ENCODE measurements at places on chromosomes 6 and 20.

GRCh38 chr6:77463861-77464494 lies 687 bp upstream of the HTR1B start:
- no peak for DNase-seq

GRCh38 chr6:135871296-135871695 lies 19.8 kb downstream of the PDE7B start:
- no peak for DNase-seq

DNA sequence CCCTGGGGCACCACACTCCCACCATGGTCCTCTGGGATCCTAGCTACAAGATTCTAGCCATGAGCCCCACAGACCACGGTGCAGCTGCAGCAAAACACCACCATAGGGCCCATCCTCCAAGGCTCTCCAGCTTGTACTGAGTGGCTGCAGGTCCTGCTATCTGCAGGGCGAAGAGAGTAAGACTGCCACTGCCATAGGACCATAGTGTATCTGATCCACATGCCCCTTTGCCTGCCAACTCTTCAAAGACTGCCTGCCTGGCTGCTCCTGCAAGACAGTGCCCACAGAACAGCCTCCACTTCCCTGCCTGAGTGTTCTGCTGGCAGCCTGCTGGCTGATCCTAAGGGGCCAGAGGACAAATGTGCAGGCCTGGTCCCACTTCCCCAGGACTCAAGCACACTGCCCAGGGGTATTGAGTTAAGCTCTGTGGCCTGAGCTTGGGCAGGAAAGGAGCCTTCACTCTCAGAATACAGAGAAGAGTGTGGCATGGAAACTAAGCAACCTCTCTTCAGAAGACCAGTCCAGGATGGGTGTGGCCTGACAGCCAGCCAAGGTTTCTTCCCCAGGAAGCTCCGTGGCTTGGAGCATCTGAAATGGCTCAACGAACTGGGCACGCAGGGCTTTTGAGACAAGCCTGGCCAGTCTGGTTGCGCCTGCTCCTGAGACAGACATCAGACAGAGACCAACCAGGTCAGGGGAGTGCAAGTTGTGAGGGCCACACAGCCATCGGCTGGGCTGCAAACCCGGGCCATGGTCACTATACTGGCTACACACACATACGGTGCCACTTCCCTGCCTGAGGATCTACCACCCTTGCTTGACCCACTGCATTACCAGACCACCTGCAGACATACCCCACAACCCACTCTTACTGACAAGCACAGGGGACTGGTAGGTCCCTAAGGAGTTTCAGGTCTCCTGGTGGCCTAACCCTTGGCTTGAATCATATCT lies 54.5 kb downstream of the RNGTT start:
- no peak for DNase-seq

- DNase-seq, result no peak
These were observed 67.3 kb downstream of the ATP9A start for GRCh38 chr20:51700809-51701285.

- no peak for DNase-seq
These were observed 700 bp downstream of the DTD1 start for GRCh38 chr20:18588574-18588933.

- DNase-seq, result no peak
These were observed 10.9 kb downstream of the MOCS1 start for GRCh38 chr6:39923394-39923793.

DNA sequence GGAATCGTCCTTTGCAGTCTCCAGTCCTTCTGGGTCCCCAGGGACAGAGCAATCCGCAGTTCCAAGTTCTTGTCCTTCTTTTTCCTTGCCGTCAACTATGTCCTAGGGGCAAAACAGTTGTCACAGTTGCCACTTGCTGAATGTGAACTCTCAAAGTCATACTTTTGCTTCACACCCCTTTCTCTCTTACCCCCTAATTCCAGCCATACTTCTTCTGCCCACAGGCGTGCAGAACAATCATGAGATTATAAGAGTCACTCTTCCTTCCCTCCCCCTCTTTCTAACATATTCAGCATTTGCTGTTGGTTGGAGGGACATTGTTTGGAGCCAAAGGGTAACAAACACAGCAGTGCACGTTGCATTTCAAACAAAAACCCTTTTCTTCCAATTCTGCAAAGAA lies 74.4 kb downstream of the BCAS1 start:
- DNase-seq, result no peak

DNA sequence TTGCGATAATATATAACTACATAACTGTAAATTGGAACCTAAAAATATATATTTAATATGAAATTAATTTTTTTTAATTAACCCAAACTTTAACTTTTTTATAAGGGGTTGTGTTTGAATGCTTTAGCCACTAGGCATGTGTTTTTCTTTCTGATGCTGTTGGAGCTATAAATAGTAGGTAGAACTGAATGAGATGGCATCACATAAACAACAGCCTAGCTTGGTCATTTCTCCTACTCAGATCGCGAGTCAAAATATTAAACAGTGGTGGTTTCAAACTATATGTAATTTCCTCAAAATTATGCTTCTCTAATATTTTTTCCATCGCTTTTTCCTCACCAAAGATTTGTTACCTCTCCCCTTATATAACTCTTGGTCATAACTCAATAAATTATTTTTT lies 243.2 kb downstream of the ARID1B start:
- no peak for DNase-seq

GRCh38 chr6:78093906-78094305 lies 441.1 kb downstream of the MEI4 start:
- DNase-seq, result no peak

- no peak for DNase-seq
These were observed 6.4 kb upstream of the EEF1A2 start for GRCh38 chr20:63505281-63505680.

DNA sequence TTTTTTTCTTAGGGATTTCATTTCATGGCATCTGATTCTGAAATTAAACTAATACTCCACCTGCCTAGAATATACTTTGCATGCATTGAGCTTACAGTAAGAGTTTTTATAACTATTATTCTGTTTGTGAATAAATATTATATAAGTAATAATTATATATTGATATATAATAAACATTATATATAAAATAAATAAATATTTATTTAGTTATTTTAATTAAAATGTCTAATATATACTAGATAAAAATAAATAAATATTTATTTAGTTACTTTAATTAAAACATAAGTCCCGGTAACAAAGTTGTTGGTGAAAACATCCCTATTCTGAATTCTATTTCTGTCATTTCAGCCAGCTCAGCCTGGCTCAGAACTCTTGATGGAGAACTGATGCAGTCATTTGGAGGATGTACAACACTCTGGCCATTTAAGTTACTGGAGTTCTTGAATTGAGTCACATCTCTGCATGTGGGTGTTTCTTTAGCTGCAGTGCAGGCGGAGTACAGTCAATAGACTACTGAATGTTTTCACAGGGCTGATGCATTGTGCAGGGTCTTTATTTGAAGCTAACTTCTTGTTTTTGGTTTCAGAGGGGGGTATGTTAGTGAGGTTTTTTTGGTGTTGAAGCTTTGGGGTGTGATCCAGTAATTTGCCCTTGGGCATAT lies 508.9 kb upstream of the ADGRB3 start:
- no peak for DNase-seq

DNA sequence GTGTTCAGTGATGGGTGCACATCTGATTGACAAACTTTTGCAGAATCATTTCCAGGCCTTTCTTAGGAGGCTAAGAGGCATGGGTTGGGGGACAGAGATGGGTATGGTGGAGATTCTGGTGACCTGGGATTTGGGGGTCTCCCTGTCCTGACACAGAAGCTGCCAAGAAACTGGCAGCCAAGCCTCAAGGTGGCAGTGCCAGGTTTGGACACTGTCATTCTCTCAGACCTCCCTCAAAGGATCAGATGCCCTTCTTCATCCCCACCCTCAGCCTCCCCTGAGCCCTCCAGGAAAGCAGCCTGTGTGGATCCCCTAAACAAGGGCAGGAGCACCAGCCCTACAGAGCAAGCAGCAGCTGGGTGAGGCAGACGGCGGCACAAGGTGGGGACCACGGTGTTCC lies 18.1 kb upstream of the MAS1L start:
- no peak for DNase-seq

DNA sequence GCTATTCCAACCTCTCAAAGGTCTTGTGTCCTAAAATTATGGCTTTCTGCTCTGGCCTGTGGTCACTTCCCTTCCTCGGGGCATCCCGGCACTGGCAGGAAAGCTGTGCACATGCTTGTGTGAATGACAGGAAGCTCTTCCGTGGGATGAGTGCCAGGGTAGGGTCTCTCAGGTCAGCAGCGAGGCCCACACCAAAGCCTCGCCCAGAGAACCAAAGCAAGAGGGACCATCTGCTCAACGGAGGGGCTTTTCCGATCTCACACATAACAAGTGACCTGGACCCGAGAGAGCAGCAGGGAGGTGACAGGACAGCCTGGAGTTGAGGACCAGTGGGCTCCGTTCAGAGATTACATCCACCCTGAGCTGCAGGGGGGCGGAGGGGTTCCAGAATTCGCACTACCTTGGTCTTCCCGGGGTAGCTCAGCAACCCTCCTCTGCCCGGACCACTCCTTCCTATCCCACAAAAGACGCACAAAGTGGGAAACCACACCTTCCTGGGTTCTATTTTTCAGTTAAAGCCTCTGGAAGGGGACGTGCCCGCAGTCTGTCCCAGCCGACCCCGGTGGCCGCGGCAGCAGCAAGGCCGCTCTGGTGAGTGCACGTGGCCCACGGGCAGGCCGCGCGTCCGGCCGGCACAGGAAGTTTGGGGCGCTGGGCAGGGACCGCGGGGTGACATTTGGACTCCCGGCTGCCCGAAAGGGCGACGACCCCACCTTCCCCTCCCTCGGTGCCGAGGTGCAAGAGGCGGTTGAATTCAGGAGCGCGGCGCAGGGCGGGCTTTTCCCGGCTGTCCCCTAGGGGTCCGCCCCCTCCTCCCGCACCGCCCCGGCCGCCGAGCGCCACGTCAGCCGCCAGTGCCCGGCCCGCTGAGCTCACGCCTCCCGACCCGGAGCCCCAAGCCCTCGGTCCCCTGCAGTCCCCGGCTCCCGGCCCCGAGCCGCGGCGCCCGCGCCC lies 988 bp downstream of the TXNDC5 start:
- DNase-seq, result peak; percentile 36

DNA sequence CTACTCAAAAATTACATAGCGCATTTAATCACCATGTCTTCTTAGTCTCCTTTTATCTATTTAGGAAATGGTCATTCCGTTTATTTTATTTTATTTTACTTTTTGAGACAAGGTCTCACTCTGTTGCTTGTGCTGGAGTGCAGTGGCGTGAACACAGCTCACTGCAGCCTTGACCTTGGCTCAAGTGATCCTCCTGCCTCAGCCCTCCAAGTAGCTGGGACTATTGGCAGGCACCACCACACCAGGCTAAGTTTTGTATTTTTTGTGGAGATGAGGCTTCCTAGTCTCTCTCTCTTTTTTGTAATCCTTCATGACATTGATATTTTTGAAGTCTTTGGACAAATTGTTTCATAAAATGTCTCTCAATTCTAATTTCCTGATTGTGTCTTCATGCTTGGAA lies 4.7 kb upstream of the MYLK4 start:
- no peak for DNase-seq

DNA sequence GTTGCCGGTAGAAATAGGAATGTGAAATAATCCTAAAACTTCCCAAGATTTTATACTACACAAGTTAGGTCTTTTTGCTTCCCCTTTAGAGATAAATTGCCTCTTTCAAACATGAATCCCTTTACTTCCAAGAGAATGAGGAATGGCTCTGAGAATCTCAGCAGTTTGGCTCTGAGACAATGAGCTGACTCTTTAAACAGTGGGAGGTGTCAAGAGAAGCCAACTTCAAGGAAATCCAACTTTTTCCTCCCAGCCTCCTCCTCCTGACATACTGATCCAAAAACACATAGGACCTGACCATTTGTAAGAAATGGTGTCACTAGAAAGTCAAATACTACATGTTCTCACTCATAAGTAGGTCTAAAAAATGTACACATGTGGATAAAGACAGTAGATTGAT lies 154.2 kb downstream of the ALDH8A1 start:
- DNase-seq, result no peak

DNA sequence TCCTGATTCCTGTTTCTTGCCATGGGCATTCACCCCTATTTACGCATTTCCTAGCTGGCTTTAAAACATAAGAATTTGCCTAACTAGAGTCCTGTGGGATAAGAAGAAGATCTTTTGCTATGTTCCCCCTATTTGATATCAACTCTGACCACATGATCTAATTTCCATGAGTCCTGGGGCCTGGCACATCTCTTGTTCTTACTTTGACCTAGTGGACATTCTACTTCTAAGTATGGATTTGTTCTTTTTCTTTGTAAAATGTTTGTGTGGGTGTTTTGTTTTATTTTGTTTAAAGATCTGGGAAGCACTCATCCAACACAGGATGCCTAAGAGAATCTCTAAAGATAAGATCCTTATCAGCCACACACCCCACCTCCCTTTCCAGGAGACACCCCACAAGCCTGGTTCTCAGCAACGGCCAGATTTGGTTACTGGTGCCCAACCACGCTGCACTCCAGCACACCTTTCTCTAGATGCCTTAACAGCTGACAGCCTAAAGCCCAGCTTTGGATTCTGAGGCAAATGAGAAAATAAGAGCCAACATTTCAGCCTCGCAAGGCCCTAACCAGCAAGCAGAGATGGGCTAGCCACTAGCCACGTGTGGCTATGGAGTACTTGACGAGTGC lies 74.7 kb downstream of the SLC23A2 start:
- no peak for DNase-seq

DNA sequence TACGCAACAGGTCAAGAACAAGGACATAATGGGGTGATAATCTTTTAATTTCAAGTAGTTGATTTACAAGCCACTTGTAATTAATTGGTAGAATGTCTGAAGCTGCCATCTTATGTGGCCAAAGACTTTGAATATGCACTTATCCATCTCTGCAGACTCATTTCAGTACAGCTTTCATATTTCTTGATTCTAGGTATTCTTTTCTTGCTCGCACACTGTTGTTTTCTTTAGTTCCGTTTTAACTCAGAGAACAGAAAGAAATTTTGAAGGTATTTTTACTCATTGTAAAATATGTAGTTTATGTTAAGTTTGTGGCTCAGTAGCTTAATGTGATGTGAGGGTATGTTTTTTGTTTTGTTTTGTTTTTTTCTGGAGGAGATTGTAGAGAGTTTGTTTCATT lies 73.9 kb downstream of the UBR2 start:
- no peak for DNase-seq

GRCh38 chr6:15628499-15629131 lies 34.2 kb downstream of the DTNBP1 start:
- DNase-seq, result peak; percentile 64

All from stimulated activated naive CD4-positive, alpha-beta T cell treated with Interleukin-2 at 50 U/mL for 16 hours (primary cell).